ENCODE measurements at places on chromosomes 11 and 22.

- DNase-seq: no peak
Measured at GRCh38 chr11:2517016-2517385, 72.2 kb downstream of the KCNQ1 start.

GRCh38 chr22:26553056-26553752, 36.7 kb downstream of the TPST2 start:
- no peak for DNase-seq

DNA sequence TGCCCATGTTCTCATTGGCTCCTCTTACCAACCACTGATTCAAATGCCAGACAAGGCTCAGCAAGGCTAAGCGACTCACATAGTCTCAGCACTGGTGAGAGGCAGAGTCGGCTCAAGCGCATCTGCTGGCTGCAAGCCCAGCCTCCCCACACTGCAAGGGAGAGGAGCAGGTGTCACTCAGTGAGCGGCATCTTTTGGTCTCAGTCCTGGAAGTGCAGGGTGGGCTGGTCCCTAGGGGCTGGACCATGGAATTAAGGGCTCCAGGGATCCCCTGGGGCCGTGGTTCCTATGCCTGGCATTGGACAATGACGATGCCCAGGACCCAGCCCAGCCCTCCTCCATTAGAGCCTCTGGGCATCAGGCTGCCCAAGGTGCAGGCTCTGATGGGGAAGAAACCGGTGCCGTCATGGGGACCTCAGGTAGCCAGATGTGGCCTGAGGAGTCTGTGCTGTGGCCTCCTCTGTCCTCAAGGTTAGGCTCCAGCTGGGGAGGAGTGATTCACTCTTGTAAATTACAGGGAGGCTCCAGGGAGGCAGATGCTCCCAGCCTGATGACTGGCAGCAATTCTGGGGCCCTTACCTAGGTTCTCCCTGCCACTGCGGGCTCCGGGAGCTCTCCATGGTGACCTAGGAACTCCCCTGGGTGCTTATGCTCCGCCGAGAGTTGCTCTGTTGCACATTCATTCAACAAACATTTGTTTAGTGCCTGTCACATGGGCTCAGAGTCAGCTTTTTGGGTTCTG, 28.0 kb downstream of the FADS2 start:
- no peak for DNase-seq

- no peak for DNase-seq
Measured at GRCh38 chr11:103624708-103625623, 411.5 kb upstream of the DDI1 start.

DNA sequence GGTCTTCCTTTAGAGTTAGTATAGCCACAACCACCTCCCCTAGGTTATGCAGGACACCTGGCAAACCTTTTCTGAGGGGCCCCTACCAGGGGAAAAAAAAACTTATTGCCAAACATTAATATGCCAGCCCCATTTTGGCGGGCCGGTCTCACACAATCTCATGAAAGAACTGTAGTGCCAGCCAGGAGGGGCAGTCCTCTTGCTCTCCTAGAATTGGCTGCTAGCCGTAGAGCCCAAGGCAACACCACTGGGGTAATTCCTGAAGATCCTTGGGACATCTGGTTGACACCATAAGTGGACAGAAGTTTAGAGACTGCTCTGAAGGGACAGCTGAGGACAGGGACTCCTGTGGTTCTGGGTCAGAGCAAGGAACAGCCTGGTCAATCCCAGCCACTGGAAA, 24.2 kb downstream of the NAV2 start:
- no peak for DNase-seq

GRCh38 chr11:30206249-30206996, 24.4 kb upstream of the FSHB start:
- DNase-seq: no peak

GRCh38 chr11:32034149-32034548, 56.7 kb upstream of the RCN1 start:
- no peak for DNase-seq

DNA sequence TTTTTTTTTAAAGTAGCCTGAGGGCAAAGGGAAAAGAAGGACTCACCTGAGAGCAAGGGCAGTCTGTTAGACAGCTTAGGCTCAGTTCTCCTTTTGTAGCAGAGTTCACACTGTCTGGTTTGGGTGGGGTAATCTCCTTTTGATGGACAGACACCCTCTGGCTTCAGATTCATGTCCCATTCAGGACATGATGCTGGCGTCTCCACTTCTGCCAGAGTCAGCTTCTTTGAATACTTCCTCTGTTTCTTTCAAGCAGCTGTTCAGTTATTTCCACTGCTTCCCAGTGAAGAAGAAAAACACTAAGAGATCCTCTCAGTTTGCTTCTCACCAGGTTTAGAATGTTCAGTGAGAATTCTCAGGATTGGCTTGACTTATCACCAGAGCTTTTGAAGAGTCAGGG, 79.0 kb upstream of the HSD17B12 start:
- DNase-seq: no peak

- DNase-seq: no peak
Measured at GRCh38 chr22:41947424-41948080, 600 bp upstream of the CENPM start.

DNA sequence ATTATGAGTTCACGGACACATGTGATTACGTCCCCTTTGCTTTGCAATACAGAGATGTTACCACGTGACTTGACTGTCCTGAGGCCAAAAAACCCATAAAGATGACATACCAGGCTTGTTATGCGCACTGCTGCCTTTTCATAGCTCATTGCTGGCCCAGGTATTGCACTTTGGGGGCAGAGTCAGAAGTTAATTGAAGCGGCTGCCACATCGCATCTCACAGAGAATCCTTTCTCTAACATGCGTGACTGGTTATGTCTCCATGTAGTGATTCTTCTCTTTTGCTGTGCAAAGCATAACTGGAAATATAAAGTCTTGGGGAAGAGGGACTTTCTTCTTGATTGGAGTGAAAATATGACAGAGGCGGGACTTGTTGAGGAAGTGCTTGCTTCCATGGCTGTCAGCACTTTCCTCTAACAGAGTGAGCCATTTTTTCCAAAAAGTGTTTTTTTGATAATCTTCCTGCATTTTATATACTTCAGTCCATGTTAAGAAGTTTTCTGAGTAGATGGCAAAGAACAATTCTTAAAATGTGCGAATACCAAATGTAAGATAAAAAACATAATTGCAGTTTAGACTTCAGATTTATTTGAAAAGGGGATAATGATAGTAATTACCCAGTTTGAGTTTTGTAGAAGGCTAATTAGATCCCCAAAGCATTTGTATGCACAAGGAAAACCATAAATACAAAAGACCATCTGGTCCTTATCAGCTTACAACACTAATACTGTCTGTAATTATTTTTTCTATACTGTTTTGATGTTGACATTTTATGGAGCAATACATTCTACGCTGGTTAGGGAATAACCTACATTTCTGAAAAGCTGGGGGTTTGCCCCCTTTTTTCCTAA, 324.6 kb upstream of the MTNR1B start:
- DNase-seq: no peak

DNA sequence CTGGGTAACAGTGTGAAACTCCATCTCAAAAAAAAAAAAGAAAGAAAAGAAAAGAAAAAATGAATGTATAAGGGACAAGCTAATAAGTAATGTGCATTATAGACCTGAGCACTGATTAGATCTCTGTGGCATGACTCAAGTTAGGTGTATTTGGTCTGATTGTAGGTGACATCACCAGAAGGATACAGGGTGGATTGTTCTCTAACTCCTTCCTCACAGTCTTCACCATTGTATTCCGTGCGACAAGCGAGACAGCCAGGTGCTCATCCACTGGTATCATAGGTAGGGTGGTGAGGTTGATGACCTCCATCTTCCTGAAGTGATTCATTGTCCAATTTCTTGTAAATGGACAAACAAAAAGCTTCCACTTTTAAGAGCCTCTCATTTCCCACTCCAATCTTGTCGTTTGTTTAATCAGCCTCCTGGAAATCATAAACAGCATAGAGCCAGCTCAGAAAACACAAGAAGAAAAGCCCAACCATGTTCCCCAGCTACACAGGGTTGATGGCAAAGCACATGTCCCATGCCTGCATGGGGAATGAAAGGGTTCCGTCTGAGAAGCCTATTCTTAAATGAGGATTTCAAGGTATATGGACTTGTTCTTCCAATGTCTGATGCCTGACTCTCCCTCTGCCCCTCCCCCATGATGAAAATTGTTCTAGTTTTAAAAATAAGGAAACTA, 6.2 kb downstream of the FAM227A start:
- DNase-seq: no peak

DNA sequence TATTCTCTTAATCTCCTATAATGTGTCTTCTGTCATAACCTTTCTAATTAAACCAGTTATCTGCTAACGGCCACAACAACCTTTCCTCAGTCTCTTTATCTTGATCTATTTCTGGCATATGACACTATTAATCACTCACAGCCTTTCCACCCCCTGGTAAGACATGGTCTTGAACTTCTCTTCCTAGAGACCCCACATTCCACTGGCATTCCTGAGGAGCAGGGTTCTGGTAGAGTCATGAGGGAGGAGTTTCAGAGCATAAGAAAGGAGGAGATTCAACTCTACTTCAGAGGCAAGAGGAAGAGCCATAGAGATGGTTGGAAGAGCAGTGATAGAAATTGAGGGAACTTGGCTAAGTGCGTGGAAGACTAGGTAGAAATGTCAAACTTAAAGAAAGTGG, 325.6 kb downstream of the BLID start:
- no peak for DNase-seq

DNA sequence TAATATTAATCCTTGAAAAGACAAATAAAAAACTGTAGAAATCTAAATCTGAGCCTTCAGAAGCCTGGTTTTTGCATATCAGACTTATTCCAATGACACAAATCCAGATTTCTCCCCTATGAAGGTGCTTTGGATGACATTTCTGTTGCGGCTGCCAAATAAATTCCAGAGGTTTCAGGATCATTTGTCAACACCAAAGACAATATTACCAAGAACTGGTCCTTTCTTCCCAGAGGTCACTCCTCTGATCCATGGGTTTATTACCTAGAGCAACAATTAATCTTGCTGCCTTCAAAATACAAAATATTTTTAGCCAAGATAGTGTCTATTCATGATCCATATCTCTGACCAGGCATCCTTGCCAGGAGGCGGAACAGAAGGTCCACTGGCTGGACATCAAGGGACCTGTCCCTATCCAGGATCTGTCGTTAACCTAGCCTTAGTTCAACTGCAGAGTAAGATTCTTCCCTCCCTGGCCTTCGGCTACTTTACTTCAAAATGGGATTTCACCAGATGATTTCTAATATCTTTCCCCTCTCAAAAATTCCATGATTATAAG, 4.9 kb downstream of the CADM1 start:
- DNase-seq: no peak

GRCh38 chr11:128762031-128762430, 68.2 kb downstream of the FLI1 start:
- DNase-seq: no peak

GRCh38 chr22:45329530-45329936, 19.8 kb downstream of the FAM118A start:
- no peak for DNase-seq

DNA sequence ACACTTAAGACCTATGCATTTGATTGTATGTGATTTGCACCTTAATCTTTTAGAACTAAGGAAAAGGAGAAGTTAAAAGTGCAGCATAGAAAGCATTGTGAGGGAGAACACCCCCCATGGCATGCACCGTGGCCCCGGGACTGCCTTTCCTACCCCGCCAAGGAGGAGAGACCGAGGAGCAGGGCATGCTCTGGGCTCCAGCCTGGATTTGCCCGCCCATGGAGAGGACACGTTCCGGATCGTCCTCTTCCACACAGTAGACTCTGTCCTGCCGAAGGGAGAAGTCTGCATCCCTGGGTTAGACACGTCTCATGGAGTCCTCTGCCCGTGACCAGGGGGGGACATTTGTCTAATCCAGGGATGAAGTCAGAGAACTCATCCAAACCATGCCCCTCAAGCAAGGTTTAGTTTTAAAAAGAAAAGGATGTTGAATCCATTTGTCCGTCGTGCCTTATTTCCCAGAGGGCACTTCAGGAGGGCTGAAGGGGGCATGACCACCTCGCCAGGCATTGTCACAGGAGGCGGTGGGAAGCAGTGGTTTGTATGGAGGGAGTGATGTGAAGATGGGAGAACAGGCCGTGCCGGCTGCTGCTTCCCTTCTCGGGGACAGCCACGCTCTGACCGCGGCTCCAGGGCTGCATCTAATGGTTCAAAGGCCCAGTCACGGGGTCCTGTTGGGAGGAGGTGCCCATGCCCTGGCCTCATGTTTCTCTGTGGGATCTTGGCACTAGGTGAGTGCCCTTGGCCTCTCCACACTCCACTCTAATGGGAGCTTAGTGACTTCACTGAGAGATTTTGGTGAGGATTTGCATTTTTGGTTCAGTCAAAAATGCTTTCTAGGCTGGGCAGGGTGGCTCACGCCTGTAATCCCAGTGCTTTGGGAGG, 66.2 kb upstream of the GAL start:
- DNase-seq: no peak

- DNase-seq: no peak
Measured at GRCh38 chr11:113675003-113675561, 31.0 kb downstream of the TMPRSS5 start.

- DNase-seq: no peak
Measured at GRCh38 chr11:14538271-14538925, 18.2 kb upstream of the PSMA1 start.

- no peak for DNase-seq
Measured at GRCh38 chr11:17986007-17986710, 26.7 kb downstream of the SERGEF start.

DNA sequence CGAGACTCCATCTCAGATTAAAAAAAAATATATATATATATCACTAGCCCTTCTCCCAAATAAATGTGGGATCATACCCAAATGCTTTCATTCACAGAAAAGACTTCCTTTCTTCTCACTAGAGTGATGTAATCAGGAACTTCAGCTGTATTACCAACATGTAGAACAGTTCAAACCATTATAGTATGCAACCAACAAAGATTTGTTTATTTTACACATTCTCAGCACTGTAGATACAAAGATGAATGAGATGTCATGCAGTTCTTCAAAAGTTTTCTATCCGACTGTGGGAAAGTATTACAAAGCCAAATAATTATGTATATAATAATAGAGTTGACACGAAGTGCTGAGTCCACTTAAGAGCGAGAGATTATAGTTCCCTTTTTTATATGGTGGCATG, 22.2 kb upstream of the ZNF143 start:
- DNase-seq: no peak

- no peak for DNase-seq
Measured at GRCh38 chr22:17536269-17536668, 27.0 kb upstream of the SLC25A18 start.

Measured in SK-N-MC (cell line).